ENCODE measurements at places on chromosomes 16 and 17.
A peak's percentile ranks its signal among the peaks of the same experiment; 100 is the strongest.

DNA sequence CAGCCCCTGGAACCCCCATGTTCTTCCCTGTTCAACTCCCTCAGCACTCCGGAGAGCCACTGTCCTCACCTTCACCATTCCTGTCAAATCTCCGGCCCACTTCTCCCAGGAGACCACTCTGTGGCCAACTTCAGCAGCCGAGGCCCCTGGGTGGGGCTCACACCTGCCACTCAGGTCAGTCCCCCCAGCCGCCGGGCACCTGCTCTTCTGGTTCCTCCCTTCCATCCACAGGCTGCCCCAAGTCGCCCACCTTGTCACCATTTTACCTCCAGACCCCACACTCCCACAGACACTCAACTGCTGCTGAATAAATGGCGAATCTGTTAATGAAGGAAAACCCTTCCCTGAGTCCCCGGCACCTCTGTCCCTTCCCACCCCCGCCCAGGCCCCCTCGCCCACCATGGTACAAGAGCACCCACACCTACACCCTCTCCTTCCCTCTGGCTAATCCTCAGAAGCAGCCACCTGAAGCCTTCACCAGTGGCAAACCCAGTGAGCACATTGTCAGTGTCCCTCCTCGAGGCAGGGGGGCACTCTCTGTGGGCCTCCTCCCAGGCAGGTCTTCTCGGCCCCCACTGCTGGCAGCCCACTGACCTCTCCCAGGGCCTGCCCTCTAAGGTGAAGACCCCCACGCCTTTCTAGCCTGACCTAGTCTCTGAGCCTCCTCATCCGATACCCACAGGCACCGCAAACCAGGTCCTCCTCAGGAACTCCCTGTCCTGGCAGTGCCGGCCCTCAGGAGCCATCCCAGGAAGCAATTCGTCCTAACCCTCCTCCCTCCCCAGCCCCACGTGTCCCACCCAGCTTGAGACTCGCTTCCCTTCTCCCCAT lies 8.2 kb downstream of the CANT1 start:
- no peak for DNase-seq

DNA sequence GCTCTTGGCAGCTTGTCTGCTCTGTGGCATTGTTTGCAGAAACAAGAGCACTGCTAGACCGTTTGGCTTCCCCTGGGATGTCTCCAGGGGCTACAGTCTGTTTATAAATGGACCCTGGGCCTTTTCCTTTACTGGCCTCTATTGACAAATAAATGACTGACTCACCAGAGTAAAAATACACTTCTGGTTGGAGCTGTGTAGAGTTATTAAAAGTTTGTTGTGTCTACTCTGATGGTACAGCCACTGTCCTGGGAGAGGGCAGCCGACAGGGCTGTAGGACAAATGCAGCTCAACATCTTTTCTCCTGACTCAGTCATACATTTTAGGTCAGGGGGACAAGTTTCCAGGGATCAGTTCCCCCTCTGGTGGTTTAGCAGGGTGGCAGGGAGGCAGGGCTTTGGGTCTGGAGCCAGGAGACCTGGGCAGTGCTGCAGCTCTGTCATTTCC lies 30.0 kb downstream of the FOXL1 start:
- DNase-seq, result no peak

DNA sequence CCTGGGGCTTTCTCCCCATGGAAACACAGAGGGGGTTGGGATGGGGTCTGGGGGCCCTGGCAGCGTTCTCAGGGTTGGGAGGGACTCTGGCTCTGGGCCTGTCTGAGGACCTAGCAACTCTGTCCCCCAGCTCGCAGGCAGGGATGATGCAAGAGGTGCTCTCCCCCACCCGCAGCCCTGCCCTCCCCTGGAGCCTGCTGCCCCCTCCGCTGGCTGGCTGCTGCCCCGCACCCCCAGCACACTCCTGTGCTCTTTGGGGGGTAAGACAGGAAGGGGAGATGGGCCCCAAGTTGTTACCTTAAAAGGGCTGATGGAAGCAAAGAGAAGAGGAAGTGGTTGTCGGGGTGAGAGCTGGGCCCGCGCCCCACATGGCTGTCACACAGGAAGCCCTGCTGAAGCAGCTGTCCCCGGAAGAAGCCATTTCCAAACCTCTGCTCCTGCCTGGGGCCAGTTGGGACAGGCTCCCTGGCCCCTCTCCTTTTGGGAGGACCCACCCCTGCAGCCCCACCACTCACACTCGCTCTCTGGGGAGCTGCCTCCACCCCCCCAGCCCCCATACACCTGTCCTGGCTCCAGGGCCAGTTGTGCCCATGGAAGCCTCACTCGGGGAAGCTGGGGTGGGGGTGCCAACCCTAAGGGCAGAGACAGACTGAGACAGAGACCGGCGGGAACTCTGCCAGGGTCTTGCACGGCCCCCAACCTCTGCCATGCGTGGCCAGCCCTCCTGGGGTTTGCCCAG lies 2.5 kb downstream of the CORO1A start:
- peak; percentile 61 for DNase-seq

DNA sequence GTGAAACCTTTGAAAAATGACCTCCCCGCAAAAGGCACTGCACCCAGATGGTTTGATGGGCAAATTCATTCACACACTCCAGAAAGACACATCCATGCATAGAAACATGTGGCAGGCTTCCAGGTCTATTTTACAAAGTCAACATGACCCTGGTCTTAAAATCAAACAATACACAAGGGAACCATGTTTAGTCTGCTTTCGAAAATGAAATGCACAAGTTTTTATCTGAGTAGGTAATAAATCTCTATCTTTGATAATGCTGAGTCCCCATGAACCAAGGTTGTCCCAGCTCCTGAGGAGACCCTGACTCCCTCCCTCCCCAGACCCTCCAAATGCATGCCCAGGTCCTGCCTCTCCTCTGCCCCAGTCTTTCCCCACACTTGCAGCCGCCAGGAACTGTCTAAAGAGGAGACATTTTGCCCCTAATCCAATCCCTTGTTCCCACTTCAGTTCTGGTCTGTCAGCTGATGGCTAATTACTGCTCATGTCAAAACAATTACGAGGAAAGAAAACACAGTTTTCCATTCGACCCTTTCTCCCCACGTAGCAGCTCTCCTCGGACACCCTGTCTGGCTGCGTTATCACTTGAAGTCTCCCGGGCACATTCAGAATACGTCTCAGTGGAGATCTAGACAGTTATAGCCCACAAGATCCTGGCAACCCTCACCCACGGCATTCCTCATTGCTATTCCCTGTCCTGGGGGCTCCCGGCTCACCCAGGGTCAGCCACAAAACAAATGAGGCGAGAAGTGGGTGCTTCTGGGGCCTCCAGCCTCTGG lies 68.8 kb upstream of the RCVRN start:
- no peak for DNase-seq

- DNase-seq, result no peak
These were observed 3.0 kb downstream of the NGFR start for GRCh38 chr17:49498029-49498615.

DNA sequence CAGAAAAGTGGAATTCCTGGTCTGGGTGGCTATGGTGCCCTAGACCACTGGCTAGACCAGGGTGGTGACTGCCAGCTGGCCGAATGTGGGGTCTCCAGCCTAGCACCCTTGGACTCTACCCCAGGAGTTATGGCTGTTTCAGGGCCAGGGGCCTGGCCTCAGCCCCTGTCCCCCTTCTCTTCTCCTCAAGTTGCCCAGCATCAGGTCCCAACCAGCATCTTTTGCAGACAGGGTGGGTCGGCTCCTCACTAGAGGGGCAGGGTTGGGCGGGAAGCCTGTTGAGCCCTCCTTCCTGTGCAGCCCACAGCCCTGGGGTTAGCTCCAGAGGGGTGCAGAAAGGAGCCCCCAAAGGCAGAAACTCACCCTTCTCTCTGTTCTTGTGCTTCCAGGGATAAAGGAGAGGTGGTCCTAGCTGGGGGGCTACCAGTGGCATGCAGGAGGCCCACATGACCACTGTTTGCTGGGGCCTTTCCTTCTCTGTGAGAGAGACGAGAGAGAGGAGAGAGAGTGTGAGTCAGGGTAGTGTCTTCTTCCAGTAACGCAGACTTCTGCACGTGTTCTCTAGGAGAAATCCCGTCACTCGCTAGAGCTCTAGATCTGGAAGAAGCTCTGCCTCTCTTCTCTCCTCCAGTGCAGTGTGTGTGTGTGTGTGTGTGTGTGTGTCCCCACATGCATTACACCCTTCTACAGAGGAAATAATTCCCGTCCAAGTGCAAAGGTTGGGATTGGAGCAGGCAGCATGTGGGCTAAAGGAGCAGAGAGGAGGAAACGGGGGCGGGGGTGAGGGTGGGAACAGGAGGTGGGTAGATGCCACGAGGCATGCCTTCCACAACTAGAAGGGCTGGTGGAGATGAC lies 209.4 kb downstream of the SEC14L1 start:
- no peak for DNase-seq

- no peak for DNase-seq
These were observed 1.4 kb downstream of the CDH11 start for GRCh38 chr16:65120461-65120830.

DNA sequence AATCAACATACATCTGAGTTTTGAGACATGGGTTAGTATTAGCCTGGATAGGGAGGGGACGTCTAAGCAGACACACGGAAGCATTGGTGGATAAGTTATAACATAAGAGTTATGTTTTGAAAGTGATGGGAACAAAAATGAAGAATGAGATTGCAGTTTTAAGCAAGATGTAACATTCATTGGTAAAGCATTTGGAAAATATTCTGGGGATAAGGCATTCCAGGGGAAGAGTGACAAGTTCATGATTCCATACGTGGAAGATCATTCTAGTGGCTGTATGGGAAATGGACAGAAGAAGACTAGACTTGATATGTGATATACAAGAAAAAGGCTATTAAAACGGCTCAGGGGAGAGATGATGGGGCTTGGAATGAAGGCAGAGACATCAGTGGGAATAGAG lies 632.9 kb downstream of the CDH8 start:
- DNase-seq, result no peak

GRCh38 chr17:38967290-38967738 lies at the start of gene FBXO47:
Gene FBXO47 (minus strand): TSS chr17:38967403. CDS start chr17:38963025, 4,378 bp downstream.
- DNase-seq, result peak; percentile 64

DNA sequence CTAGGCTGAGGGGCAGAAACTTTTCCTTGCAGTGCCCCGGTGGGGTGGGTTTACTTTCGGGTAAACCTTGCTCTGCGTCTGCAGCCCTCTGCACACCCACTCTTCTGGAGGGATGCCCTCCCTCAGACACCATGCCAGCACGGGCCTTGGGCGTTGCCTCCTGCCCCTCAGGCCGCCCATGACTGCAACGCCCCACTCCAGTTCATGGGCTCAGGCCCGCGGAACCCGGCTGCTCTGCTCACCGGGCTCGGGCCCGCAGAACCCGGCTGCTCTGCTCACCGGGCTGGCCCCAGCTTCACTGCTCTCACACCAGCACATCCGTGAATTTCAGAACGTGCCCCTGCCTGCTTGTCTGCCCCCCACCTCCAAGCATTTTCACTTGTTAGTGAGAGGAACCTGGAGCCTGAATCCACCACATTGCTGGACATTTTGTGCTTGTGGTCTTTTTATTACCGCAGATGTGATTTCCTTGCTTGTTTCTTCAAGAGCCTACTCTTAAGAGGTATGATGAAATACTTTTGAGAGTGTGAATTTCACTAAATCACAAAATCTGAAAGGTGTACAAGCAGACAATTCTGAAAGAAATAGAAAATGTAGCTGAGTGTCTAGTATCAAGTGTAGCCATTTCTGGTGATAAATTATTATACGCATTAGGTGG lies 130.9 kb downstream of the RPTOR start:
- no peak for DNase-seq

Data from activated CD4-positive, alpha-beta T cell treated with anti-CD3 and anti-CD28 coated beads for 24 hours (primary cell).